ENCODE measurements at places on chromosomes 5 and 9.

DNA sequence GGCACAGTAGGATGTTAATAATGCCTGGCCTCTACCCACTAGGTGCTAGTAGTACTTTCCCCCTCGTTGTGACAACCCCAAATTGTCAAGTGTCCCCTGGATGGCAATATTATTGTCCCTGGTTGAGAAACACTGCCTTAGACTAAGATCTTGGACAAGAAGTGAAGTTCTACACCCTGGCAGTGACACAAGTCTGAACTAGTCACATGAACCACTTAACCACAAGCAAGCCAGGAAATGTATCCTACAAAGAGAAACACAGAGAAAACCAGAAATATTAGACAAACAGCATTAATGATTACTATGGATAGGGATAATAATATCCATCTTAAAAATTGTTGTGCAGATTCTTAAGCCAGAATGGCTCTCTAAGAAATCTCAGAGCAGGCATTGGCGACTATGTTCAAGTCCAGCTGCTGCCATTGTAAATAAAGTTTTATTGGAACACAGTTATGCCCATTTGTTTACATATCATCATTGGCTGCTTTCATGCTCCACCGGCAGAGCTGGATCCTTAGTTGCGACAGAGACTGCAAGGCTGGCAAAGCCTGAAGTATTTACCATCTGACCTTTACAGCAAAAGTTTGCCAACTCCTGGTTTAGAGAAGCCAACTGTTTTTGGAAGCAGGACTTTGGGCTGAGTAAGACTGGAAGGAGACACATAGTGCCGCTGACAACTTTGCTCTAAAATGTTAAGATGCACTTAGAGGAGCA, 80.8 kb downstream of the NTRK2 start:
- no peak for DNase-seq

GRCh38 chr9:87873607-87874303, 8.9 kb upstream of the SPATA31E1 start:
- no peak for DNase-seq

GRCh38 chr9:107363516-107364152, 80.6 kb downstream of the RAD23B start:
- DNase-seq, result peak; percentile 73

GRCh38 chr5:38104497-38105230, 153.7 kb upstream of the EGFLAM start:
- no peak for DNase-seq

- peak; percentile 96 for DNase-seq
Measured at GRCh38 chr9:2241836-2242741, 226.9 kb downstream of the SMARCA2 start.

DNA sequence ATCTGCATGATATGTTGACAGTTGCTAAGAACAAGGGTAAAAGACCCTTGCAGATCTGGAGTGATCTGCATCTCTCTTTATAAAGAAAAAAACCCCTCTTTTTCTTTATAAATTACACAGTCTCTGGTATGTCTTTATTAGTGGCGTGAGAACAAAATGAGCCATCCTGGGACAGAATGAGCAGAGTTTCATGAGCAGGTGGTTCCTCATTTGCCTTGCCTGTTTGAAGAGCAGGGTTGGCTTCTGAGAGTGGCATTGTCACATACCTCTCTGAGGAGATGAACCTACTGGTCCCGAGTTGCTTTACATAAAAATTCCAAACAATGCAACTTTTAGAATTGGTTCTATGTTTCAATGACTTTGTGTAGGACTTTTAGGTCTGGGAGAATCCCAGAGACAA, 94.3 kb downstream of the INSYN2B start:
- DNase-seq, result no peak

DNA sequence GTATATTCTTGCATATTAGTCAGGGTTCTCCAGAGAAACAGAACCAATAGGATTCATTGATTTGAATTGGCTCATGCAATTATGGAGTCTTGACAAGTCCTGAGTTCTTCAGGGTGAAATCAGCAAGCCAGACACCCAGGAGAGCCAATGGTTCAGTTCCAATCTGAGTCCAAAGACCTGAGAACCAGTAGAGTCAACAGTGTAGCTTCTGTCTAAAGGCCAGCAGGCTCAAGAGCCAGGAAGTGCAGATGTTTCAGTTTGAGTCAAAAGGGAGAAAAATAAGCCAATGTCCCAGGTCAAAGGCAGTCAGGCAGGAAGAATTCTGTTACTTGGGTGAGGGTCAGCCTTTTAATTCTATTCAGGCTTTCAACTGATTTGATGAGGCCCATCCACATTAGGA, 37.8 kb upstream of the ANKRD34B start:
- no peak for DNase-seq

GRCh38 chr5:74903165-74903787, 37.1 kb upstream of the FAM169A start:
- DNase-seq, result no peak

DNA sequence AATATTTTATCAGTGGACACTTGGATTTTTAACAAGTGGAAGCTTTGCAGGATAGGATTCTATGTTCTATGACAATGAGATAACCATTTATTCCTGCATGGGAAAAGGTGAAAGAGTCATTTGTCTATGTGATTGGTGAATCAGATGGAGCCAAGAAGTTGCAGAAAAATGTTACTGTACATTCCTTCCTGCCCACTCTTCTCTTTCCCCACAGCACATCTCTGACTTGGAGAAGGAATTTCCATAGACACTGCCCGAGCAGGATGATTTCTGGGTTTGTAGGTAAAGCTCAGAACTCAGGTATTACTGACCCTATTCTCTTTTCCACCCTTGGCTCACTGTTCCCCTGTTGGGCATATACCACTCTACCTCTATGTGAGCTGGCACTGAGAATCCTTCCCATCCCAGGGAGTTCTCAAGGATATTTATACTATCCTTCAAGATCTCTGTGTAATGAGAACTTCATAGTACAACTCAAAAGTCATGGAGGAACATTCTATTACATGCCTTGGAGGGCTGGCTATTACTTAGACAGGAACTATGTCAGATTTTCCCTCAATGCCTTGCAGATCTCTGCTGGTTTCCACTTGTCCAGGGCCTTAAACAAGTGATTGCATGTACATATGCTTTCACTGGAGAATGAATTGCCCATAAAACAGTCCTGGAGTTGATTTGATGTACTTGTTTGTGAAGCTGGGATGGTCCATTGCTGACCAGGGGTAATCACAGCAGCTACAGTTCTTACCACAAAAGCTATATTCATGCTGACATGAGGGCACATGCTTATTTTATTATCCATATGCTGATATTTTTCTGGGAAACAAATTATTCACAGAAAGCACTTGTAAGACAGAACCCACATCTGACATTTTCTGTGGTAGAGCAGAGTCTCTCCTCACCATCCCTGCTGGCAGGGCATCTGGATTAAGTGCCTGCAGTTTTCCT, 24.1 kb downstream of the SLC1A3 start:
- DNase-seq, result no peak

- no peak for DNase-seq
Measured at GRCh38 chr9:79988126-79988525, 416.4 kb downstream of the TLE4 start.

DNA sequence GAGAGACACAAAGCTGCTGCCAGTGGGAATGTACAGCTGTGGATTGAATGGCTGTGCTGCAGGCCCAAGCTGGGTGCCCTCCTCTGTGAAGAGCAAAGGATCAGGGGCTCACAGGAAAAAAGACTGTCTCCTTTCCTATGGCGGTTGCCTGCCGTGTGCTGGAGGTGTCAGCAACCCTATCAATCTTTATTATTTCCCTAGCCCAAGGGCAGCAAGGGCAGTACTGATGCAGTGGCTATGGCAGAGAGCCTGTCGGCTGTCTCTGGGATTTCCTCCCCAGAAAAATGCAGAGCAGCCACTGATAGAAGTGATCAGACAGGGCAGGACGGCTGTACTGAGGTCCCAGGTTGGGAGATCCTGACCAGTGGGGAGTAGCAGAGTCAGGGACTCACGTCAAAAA, 117.3 kb upstream of the CDH12 start:
- no peak for DNase-seq

DNA sequence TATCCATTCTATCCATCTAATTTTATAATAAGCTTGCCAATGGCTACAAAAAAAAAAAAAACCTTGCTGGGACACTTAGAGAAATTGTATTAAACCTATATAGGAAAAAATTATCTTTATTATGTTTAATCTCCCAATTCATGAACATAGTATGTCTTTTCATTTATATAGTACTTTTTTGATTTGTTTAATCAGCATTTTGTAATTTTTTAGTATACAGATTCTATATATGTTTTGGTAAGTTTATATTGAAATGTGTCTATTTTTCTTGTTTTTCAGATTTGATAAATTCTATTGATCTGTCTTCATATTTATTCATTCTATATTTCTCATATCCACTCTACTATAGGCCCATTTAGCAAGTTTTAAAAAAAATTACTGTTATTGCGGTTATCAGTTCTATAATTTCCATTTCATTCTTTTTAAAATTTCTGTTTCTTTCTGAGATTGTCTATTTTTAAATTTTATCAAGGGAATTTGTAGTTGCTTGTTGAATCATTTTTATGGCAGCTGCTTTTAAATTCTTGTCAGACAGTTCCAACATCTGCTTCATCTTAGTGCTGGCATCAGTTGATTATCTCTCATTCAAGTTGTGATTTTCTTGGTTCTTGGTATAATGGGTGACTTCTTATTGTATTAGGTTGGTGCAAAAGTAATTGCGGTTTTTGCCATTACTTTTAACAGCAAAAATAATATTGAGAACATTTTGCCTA, 170.1 kb upstream of the S1PR3 start:
- DNase-seq, result no peak

DNA sequence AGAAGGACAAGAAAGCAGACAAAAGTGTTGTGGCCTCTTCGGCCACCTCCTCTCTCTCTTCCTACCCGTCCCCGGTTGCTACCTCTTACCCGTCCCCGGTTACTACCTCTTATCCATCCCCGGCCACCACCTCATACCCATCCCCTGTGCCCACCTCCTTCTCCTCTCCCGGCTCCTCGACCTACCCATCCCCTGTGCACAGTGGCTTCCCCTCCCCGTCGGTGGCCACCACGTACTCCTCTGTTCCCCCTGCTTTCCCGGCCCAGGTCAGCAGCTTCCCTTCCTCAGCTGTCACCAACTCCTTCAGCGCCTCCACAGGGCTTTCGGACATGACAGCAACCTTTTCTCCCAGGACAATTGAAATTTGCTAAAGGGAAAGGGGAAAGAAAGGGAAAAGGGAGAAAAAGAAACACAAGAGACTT, 2.4 kb downstream of the EGR1 start:
- DNase-seq, result no peak

- DNase-seq, result no peak
Measured at GRCh38 chr5:153619771-153620170, 129.3 kb downstream of the GRIA1 start.

DNA sequence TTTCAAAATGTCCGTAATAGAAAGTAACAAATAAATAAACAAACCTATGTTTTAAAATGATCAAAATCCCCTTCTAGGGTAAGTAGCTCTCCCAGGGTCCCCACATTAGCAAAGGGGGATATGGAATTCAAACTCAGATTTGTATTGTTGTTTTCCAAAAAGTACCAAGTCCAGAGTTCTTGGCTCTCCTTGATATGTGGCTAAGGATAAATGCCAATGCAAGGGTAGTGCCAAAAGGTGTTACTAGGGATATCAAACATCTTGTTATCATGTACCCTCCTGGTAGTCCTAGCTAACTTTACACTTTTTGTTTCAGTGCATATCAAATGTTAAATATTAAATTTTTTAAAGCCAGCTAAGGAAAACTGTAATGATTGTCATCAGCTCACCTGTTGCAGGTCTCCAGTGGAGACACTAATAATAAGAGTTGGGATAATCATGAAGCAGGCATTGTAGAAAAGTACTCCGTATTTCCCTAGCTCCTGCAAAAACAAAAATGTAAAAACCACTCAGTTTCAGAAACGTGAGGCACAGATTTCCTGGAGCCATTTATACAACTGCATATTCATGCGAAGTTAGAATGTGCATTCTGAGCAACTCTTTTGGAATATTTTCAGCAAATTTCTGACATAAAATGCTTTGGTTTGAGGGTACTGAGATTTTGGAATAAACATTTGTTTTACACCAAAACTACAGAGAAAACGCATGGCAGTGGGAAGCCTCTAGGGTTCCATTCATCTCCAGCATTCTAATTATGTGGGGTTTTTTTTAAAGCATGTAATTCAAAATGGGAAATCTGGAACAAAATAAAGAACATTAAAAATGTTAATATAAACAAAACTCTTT, 39.8 kb downstream of the SLC35D2 start:
- no peak for DNase-seq

- no peak for DNase-seq
Measured at GRCh38 chr9:8877753-8878494, 1078.3 kb upstream of the DMAC1 start.

- DNase-seq, result no peak
Measured at GRCh38 chr9:93792358-93792757, 162.8 kb downstream of the BARX1 start.

- no peak for DNase-seq
Measured at GRCh38 chr5:133918316-133918715, 50.1 kb downstream of the C5orf15 start.

DNA sequence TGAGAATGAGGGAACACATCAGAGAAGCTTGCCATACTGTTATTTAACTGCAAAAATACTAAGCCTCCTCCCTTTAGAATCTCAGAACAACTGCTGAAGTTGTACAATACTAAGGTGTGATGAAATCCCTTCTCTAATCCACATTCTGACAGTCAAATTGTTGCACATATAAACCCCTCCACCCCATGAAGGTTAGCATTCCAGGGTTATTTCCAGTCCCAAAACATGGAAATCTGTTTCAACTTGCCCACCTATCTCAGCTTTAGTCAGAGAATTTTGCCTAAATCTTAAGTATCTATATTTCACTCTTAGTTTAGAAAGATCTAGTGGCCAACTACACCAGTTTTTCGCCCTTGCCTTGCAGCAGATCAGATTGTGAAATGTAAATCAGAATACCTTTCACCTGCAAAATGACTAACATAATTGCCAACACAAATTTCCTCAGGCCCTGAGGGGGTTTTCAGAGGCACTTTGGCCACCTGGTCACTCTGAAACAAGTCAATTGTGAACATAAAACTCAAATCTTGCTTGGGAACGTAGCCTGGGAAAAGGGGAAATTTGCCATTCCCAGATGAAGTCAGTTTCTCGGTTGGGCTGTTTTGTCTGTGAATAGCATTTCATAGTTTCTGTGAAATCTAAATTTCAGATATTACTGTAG, 93.9 kb downstream of the EFNA5 start:
- no peak for DNase-seq

DNA sequence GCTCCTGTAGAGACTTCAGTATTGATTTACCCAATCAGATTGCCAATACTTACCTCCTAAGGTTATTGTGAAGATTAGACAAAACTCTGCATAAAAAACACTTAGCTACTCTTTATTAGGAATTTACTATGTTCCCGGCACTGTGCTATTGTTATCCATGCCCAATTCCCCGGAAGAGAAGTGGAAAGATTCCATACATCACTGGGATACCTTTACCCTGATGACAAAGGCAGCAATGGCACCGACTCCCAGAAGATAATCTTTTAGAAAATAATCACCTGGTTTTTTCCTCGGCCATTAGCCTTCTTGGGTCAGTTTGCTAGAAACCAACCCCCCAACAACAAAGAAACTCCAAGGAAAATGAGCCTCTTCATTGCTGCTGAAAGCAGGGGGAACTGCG, 226.0 kb downstream of the SNX18 start:
- DNase-seq, result no peak

Measured in NCI-H2171 (cell line).